ENCODE measurements at places on chromosomes 11 and 22. TPM values are rescaled to one million over a fixed set of nuclear protein-coding genes. Genes with fewer than 3 reads are reported as not detected.

Gene SLC22A9
- under 0.01 TPM for total RNA-seq

Gene ARHGAP8
- 1.7 TPM for total RNA-seq

Gene ALDH3B2
- total RNA-seq, result under 0.01 TPM

Gene LRRC4C
- 63.4 TPM for total RNA-seq

Gene GALR3
- not detected for total RNA-seq

Gene NRGN
- 1.5 TPM for total RNA-seq

Gene PEX26
- total RNA-seq, result 14.8 TPM

Gene CCDC87
- total RNA-seq, result 0.25 TPM

Gene KCNK4
- 1.5 TPM for total RNA-seq

Gene SLC22A6
- 5.7 TPM for total RNA-seq

Gene OR2AT4
- total RNA-seq, result not detected

Gene PTGDR2
- 2.0 TPM for total RNA-seq

Gene APOA4
- not detected for total RNA-seq

Gene SCGB1D1
- total RNA-seq, result not detected

Gene DGAT2
- total RNA-seq, result 3.2 TPM

Gene GSTT2
- not detected for total RNA-seq

Gene C11orf97
- 0.49 TPM for total RNA-seq

Gene PNPLA5
- total RNA-seq, result 0.25 TPM

Gene SC5D
- 131 TPM for total RNA-seq

Gene WBP2NL
- total RNA-seq, result 3.7 TPM

Gene ADORA2A
- total RNA-seq, result 8.1 TPM

Gene MUC6
- under 0.01 TPM for total RNA-seq

Gene PITPNB
- total RNA-seq, result 39.3 TPM

Gene DRD4
- not detected for total RNA-seq

Gene SORL1
- total RNA-seq, result 40.6 TPM

Gene C22orf15
- 0.25 TPM for total RNA-seq

Gene NNMT
- total RNA-seq, result not detected

Gene POU2AF2
- not detected for total RNA-seq
